ENCODE measurements at places on chromosomes 6 and 20.
A peak's percentile ranks its signal among the peaks of the same experiment; 100 is the strongest.

- DNase-seq, result no peak
These were observed 211.2 kb upstream of the RSPO3 start for GRCh38 chr6:126907312-126907711.

GRCh38 chr20:57470666-57471495 is 54.1 kb downstream of the CTCFL start:
- no peak for DNase-seq

DNA sequence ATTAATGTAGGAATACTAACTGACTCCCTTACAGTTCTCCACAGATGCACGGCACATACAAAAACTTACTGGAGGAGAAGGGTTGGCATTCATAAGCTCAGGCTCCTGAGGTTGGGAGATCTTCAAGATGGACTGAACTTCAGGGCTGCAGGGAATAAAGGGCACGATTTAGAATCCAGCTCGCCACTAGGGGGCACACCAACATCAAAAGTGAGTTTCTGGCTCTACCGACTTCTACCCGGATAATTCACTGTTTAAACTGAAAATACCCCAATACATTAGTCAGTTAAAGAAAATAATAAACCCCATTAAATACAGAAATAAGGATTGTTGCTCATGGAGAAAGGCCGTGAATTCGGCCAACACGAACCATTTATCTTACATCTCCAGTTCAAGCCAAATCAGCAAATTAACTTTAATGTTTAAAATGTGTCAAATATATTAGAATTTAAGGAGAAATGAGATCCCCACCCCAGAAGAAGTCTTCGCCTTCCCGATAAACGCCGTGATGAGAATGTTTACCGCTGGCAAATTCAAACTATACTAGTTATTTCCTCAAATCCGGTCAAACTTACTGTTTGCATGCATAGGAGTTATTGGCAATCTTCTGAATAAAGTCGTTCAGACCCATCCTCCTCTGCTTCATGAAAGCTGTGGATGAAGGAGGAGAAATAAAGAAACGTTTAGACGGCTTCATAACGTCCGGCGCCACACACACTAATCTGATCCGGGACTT is 121.7 kb upstream of the SLC2A12 start:
- DNase-seq, result peak; percentile 64

DNA sequence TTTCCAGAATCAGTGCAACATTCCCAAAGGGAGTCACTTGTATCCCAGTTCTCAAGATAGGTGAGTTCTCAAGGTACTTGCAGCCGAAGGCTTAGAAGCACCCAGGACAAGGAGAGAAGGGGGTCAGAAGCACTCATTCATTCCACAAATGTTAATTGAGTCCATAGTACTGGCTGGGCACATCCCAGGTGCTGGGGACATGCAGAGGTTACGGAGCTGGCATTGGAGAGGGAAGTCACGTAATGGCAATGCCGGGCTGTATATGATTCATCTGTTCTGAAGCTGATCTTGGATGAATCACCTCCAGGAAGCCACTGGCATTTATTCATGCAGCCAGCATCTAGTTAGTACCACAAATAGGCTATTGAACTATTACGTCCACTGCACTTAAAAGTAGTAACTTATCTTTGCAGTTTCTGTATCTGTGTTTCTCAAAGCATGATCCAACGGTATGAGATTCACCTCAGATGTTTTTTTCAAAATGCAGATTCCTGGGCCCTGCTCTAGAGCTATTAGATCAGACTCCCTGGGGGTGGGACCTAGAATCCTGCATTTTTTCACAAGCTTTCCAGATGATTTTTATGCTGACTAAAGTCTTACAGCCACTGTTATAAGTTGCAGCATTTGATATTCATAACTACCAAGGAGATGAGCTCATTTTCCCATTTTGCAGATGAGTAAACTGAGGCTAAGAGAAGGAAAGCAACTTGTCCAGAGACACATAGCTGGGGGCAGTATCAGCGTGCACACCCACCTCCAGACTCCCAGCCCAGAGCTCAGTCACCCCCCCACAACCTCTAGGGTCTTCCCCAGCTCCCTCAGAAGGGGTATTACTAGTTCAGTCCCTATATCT is 44.1 kb upstream of the ID1 start:
- DNase-seq, result no peak

DNA sequence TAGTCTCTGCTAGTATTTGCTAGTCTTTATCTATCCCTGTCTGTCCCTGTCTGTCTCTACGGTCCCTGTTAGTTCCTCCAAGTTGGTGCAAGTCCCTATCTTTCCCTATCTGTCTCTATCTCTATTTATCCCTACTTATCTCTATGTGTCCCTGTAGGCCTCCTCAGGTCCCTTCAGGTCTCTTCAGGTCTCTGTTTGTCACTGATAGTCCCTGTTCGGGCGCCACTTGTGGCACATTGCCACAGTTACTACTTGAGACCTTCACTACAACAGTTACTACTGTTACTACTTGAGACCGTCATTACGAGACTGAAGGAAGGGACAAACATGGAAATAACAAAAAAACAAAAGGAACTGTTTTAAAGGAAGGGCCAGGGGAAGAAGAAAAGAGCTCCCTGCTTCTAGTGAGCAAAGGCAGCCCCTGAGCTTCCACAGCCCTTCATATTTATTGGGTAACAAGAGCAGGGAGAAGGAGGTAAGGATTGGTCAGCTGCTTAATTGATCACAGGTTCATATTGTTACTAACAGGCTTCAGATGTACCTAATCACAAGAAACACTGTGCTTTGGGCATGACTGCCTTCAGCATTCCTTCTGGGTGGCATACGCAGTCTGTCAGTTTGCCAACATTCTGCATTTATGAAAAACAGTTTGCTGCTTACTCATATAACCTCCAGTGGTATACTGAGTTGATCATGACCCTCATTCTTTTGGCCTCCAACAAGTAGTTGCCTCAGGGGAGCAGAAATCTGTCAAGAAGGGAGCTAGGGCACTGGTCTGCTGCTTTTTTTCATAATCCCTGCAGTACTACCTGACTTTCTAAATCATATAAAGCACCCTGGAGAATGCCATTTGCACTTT is 8.4 kb downstream of the EPB41L2 start:
- DNase-seq, result no peak

DNA sequence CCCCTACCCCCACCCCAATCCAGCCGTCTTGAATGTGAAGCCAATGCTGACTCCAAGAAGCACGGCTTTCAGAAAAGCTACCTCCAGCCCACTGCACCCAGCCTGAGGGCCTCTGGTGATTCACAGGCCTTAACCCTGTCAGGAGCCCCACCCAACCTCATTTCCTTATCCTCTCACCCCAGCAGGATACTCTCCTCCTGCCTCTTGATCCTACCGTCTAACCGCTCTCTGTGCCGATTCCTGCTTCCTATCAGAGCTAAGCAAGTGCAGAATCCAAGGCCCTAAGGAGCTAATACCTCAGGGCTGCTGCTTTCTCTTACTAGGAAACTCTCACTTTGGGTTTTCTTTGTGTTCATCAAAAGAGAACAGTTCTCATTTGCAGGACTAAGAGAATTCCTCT is 47.2 kb downstream of the TRERF1 start:
- DNase-seq, result no peak

- DNase-seq, result no peak
These were observed 5.2 kb downstream of the KIAA0408 start for GRCh38 chr6:127453845-127454619.

- DNase-seq, result no peak
These were observed 238.7 kb upstream of the RREB1 start for GRCh38 chr6:6869094-6869493.

- DNase-seq, result no peak
These were observed 323.3 kb downstream of the CDH4 start for GRCh38 chr20:61575151-61575937.

DNA sequence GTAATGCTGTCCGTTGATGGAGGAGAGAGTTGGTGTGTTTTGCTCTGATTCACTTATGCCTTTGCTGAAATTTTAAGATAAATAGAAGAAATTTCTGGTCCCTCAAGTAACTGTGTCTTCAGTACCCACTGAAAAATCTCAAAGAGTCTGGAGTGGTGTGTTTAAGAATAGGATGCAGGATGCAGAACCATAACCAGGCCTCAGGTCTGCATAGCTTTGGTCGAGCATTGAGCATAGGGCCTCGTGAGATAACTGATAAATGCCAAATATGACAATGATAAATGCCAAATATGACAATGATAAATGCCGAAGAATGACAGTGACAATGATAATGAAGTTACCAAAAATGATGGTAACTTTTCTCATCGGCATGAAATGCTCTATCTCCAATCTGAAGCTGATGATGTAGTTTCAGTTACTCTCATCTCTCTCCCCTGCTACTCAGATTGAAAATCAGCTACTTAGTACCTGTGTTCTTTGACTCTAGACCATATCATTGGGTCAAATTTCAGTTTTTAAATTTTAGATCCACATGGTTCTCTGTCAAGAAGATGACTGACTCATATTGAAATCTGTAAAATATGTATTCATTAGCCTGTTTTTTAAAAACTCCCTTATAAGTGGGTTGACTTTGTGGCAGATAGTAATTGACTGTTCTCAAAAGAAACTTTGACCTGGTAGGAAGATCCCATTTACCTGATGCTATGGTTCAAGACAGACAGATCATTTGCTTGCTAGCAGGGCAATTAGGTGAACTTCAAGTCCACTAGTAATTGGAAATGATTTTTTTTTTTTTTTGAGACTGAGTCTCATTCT is 96.6 kb downstream of the SLC16A10 start:
- no peak for DNase-seq

DNA sequence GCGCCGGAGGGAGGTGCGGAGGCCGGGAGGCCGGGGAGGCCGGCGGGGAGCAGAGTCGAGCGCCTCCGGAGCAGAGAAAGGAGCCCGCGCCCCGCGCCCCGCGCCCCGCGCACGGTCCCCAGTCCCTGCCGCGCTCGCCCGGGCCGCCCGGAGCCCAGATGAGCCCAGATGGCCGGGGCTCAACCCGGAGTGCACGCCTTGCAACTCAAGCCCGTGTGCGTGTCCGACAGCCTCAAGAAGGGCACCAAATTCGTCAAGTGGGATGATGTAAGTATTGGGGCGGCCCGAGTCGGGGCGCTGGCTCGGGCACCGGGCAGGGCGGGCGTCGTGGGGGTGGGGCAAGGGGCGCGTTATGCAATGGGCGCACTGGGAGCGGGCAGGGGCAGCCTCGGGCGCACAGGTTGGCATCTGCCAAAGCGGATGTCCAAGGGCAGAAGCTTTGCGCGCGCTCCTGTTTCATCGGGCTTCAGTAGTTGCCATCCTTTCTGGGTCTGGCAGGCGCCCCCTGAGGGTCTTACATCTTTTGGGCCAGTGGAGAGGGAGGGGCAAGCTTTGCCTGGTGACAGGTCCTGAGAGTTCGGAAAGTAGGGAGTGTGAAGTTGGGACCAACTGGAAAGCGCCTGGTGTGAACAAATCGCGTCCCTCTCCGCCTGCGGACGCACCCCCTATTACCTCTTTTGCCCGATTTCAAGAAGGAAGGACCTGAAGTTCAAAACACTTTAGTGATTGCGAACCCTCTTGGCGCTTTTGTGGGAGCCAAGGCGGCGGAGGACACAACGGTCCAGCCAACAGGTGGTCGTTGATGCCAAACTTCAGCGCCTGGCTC is 631 bp downstream of the PLCB1 start:
- no peak for DNase-seq

DNA sequence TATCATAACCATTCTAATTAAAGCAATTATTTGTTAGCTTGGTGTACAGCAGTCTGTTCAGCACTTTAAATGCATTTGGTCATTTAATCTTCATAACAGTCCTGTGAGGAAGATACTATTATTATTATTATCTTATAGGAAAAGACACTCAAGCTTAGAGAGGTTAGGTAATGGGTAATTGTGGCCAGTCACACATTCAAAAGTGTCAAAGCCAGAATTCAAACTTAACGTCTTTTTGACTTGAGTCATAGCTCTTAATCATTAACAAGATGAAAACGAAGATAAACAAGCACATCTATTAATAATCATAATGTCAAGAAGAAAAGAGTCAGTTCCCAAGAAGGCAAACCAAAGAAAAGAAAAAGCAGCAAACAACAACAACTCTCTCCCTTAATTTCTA is 251.0 kb downstream of the SYNE1 start:
- DNase-seq, result no peak

- DNase-seq, result no peak
These were observed 40.4 kb downstream of the KIF25 start for GRCh38 chr6:168037856-168038255.

GRCh38 chr20:24821391-24821790 is 127.7 kb upstream of the CST7 start:
- no peak for DNase-seq

GRCh38 chr20:51969191-51969590 is 166.9 kb upstream of the SALL4 start:
- DNase-seq, result no peak

GRCh38 chr6:127481111-127481510 is 21.9 kb upstream of the KIAA0408 start:
- no peak for DNase-seq

- no peak for DNase-seq
These were observed 1.3 kb downstream of the LSM14B start for GRCh38 chr20:62123450-62124118.

DNA sequence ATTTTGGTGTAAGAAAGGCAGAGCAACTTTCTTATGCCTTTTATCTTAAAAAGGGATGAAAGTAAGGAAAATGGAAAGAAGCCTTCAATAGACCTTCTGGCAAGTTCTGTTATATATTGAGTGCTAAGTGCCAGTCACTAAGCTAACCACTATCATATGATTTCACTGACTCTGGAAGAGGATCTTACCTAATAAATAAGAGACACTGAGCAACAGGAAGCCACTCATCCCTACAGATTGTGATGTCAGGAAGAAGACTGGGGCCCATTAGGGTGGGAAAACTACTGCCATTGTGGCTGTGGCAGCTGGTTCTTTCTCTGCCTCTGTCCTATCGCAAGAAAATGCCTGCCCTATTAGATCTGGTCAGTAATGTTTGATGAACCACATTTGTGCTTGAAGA is 89.6 kb downstream of the AIG1 start:
- no peak for DNase-seq

DNA sequence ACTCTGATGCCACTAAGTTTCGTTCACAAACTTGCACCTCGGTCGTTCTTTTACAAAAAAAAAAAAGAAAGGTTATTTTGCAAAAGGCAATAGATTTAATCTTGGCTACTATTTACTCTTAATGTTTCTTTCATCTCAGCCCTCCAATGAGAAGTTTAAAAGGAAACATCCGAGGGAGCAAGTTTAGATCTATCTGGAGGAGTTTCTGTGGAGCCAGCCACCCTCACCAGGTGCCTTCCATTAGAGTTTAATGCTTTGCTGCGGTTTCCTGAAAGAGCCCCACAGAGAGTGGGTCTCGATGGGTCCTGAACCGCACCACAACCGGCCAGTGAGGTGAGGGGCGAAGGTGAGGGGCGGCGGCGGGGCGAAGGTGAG is 632 bp downstream of the PRKN start:
- no peak for DNase-seq

DNA sequence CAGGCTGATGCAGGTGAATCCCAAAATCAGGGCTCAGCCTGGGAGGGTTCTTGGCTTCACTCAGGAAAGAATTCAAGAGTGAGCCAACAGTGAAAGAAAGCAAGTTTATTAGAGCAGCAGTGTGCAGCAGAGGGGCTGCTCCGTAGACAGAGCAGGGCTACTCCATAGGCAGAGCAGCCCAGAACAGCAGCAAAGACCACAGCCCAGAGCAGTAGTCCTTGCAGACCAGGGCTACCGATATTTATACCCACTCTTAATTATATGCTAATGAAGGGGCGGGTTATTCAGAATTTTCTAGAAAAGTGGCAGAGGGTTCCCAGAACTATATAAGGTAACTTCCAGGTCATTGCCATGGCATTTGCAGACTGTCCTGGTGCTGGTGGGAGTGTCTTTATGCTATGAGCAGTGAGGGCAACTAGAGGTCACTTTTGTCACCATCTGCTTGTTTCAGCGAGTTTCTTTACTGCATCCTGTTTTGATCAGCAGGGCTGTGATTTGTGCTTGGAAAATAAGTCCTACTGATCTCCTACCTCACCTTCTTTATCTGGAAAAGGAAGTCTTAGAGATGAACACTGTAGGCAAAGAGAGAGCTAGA is 39.8 kb upstream of the PTPN1 start:
- no peak for DNase-seq

All from T-helper 1 cell (primary cell).